Nucleus accumbens (tissue), 56 donors: ENCODE measurements at places on chromosomes 16 and 17.

DNA sequence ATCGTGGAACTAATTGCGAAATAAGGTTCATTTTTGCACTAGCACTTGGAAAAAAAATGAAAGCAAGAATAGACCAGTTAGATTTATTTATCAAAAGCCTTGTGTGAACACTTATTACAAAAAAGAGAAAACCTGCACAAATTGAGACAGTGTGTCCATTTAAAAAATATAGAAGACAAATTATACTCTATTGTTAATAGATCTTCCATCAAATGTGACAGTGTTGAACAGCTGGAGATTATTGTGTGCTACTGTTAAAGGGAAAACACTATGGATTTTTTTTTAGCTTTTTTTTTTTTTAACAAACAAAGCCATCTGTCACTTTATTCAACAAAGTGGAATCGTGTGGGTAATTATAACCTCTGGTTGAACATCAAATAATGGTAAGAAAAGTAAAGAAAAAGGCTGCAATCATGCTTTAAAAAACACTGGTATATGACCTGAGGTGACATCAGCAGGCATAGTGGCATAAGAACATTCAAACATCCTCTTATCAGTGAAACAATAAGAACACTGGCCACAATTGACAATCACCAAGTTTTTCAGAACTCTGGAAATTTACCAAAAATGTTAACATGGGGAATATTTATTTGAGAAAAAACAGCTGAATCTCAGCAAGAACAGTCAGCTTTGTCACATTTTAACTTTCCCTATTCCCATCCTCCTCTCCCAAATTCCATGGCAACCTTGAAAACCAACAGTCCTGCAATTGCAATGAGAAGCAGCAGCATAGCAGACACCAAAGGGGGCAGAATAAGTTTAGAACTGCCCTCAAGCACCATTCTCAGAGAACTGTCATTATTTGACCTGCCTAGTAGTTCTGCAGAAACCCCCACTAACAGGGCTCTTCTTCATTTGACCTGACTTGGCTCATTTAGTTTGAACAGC, 442.3 kb upstream of the MON1B start:
- no peak for DNase-seq

GRCh38 chr17:41315814-41316445, 420 bp upstream of the KRTAP17-1 start:
- no peak for DNase-seq

GRCh38 chr16:17454162-17454730, 16.5 kb downstream of the XYLT1 start:
- DNase-seq: no peak

DNA sequence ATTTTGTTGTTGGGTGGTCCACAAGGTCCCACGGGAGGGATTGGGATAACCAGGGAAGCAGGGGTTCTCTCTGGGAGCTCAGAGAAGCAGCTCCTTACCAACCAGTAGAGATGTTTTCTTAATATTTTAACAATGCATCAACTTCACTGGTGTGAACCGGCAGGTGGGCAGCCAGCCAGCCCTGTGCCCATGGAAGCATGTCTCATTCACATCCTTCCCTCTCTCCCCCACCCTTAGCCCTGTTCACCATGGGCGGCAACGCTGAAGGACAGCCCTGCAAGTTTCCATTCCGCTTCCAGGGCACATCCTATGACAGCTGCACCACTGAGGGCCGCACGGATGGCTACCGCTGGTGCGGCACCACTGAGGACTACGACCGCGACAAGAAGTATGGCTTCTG, 9.3 kb downstream of the MMP2 start:
- DNase-seq: no peak

DNA sequence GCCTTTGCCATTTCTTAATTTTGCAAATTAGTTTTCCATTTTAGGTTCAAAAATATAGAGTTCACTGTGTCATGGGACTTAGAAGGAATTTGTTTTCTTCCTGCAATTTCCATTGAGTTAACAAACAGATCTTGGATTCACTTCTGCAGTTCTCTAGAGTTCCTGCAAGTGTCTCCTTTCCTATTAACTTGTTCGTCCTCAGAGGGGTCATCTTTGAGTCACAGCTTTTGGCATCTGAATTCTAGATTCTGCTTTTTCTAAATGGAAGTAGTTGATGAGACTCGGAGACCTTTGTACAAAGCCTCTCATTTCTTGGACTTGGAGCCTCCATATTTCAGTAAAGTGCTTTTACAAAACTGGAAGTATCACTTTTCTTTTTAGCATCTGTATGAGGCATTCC, 323.3 kb downstream of the BCAS3 start:
- no peak for DNase-seq

DNA sequence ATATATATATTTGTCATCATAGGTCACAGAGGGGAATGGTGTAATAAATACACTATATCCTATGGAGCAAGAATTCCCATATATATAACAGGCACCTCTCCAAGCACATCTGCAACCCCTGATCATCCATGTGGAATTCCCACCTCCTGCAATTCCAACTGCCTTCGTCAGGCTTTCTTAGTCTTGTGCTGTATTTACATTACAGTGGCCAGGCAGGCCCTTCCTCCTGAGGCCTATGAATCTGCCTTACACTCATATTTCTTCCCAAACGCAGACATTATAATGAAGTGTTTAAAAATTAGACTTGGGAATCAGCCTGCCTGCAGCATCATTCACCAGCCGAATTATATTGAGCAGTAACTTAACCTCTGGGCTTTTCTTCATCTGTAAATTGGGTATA, 19.3 kb upstream of the DNAH9 start:
- DNase-seq: no peak

DNA sequence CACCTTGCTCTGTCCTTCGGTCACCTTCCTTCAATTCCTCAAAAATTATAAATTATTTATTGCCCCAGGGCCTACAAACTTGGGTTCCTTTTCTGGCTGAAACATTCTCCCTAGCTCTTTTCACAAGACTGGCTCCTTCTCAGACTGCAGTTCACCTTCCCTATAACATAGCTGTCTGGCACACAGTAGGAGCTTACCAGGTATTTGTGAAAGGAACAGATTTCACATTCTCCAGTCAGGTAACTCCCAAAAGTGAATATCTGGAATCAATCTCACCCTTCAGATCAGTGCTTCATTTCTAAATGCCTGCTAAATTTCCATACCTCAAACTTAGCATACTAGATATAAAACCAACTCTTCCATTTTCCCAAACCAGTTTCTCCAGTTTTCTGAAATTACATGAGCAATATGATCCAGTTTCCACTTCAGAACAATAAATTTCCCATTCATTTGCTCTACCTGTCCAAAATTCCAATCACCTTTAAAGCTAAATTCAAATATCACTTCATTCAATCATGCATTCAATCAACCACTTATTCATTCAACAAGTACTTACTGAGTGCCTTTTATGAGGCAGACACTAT, 6.1 kb downstream of the RFFL start:
- no peak for DNase-seq

DNA sequence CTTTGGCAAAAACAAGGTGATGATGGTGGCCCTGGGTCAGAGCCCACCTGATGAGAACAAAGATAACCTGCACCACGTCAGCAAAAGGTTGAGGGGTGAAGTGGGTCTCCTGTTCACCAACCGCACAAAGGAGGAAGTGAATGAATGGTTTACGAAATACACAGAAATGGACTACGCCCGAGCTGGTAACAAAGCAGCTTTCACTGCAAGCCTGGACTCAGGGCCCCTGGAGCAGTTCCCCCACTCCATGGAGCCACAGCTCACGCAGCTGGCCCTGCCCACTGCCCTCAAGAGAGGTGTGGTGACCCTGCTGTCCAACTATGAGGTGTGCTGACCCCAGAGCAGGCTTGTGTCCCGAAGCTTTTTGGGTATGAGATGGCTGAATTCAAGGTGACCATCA, 29.7 kb upstream of the DLX4 start:
- no peak for DNase-seq

GRCh38 chr17:62017496-62017895, 47.6 kb downstream of the MED13 start:
- DNase-seq: no peak

DNA sequence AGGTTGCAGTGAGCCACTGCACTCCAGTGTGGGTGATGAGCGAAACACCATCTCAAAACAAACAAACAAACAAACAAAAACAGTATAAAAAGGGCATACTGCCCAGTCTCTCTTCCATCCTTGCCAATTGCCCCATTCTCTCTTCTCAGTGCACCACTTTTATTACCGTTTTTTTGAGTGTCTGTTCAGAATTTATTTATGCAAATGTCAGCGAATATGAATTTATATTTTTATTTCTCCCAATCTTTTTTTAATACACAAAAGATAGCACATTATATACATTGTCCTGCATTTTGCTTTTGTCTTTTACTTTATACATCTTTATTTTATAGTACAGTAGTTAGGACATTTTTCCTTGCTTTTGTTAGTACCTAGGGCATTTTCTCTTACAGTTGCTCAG, 19.6 kb downstream of the RNF135 start:
- no peak for DNase-seq

DNA sequence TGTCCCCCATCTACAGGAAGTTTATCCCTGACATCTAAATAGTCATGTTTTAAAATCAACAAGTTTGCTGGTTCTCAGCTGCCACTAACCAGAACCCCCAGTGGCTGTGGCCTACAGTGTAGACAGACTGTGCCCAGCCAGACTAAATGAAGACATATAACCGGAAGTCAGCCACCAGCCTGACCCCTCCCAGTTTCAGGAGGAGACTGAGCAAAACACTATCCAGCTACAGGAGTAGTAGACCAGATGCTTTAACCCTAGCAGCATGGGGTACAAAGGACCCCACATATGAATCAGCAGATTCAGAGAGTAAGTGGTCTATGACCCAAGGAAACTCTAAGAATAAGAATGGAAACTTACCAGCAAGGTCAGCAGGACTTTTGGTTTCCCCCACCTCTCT, 83.4 kb downstream of the HIC1 start:
- DNase-seq: no peak

- DNase-seq: no peak
Observed at GRCh38 chr16:3045758-3046640, at the start of gene MMP25. Gene MMP25, plus strand, starts transcription at chr16:3046561. Its CDS starts 357 bp downstream, at chr16:3046918.

GRCh38 chr17:42706732-42707131, 24.4 kb downstream of the CNTNAP1 start:
- no peak for DNase-seq

DNA sequence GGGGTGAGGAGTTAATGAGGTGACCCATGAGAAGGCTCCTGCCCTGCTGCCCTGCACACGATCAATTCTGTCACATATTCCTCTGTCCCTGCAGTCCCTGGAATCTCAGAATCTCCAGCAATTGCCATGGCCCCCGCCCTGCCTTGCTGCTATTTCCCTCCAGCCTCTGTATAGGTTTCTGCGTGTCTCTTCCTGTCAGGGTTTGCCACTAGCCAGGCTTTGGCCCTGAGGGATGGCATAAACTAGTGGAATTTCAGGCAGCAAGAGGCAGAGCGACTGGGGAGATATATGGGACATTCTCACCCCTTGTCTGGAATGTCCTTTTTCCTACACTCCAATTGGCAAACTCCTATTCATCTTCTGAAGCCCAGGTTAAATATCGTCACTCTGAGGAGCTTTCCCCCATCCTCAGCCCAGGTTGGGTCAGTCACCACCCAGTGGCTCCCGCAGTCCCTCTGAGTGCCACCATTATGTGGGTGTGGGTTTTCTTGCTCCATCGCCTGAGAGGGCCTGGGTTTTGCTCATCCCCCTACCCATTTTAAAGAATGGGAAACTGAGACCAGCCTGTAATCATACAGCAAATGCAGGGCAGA, 15.5 kb upstream of the NATD1 start:
- DNase-seq: no peak

GRCh38 chr16:19559242-19559910, 3.9 kb downstream of the VPS35L start:
- no peak for DNase-seq

DNA sequence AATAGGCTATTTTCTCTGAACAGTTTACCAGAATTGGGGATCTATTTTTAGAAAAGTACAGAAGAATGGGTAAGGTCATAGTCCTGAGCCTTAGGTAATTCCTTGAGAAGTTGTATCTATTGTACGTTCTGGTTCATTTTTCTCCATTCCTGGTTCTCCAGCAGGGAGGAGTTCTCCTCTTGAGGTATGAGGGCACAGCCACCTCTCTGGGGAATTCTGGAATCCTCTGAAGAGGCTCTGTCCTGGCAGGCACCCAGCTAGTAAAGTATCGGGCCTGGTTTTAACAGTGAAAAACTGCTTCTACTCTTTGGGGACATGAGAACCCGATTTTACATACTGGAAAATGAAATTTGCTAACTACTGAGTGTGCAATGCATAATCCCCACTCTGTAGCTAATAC, 19.6 kb upstream of the PMFBP1 start:
- no peak for DNase-seq
